ENCODE measurements at places on chromosomes 7 and 10.

- DNase-seq: no peak
Measured at GRCh38 chr10:122154545-122155366, 116.3 kb upstream of the BTBD16 start.

- DNase-seq: no peak
Measured at GRCh38 chr7:50923476-50923875, 140.8 kb upstream of the GRB10 start.

- no peak for DNase-seq
Measured at GRCh38 chr7:94412762-94413322, 18.1 kb downstream of the COL1A2 start.

- no peak for DNase-seq
Measured at GRCh38 chr10:105864854-105865253, 1223.8 kb downstream of the SORCS3 start.

- DNase-seq: no peak
Measured at GRCh38 chr7:66142996-66143395, 28.3 kb downstream of the CRCP start.

- DNase-seq: no peak
Measured at GRCh38 chr7:29107056-29107455, 39.3 kb downstream of the CPVL start.
